ENCODE measurements at places on chromosomes 7 and 10.

- DNase-seq, result no peak
These were observed 359.5 kb downstream of the PTEN start for GRCh38 chr10:88222881-88223280.

GRCh38 chr10:66882271-66882670 is 43.6 kb upstream of the LRRTM3 start:
- no peak for DNase-seq

GRCh38 chr10:21293518-21294356 is 231.7 kb downstream of the SKIDA1 start:
- DNase-seq, result no peak

DNA sequence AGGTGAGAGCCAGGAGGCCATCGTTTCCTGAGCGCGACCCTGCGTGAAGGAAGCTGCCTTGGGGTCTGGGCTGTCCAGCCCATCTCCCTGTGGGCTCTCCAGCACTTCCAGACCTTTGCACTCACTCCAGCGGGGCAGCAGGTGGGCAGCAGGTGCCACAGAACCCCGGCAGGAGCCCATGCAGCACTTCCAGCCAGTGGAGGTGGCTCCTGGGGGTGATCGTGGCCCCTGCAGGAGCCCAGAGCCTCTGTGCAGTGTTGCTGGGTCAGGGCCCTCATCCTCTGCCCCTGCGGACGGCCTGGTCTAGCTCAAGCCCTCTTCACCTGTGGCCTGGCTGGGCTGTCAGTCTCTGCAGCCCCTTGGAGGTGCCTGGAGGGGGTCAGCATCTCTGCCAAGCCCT is 59.9 kb downstream of the PWWP2B start:
- DNase-seq, result no peak

- DNase-seq, result no peak
These were observed 79.7 kb downstream of the CTTNBP2 start for GRCh38 chr7:117793521-117793920.

Data from NCI-H1694 treated with DMSO at 0.1 percent for 48 hours (cell line).